ENCODE measurements at places on chromosomes 7 and 10. TPM values are rescaled to one million over a fixed set of nuclear protein-coding genes. Genes with fewer than 3 reads are reported as not detected.

Gene SMKR1
- 0.55 TPM for total RNA-seq

Gene PIP
- total RNA-seq: not detected

Gene C10orf143
- 3.5 TPM for total RNA-seq

- DNase-seq: no peak
These were observed 276.5 kb upstream of the KLF6 start for GRCh38 chr10:4061441-4061951.

DNA sequence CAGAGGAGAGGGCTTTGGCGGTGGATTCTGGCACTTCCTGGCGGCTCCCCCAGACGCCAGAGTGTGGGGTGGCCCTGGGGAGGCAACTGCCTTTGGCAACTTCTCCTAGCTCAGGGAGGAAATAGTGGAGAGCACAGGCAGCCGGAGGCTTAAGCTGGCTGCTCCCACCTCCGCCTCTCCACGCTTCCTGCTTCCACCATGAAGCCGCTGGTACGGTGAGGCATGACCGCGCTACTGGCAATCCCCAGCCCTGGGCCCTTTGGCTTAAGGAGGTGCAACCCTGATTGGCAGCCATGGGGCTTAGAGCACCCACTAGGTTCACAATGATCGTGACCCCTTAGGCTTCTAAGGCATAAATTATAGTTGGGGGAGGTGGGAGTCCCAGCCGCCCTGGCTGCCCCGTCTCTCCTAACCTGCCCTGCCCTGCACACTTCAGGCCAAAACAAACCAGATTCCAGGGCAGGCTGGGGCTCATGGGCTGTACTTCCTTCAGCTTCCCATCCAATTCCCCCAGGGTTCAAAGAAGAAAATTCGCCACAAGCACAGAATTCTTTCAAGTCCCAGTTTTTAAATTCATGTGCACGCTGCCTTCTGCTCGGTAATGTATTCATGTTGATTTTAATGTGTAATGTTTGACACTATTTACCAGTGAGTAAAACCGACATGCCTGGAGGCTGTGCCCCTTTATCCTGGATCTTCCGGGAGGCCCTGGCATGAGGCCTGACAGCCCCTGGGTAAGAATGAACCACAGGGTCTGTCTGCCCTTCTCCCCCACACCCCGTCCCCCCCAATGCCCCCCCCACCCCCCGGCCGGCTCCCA lies 90.7 kb upstream of the LRRC4 start:
- no peak for DNase-seq

DNA sequence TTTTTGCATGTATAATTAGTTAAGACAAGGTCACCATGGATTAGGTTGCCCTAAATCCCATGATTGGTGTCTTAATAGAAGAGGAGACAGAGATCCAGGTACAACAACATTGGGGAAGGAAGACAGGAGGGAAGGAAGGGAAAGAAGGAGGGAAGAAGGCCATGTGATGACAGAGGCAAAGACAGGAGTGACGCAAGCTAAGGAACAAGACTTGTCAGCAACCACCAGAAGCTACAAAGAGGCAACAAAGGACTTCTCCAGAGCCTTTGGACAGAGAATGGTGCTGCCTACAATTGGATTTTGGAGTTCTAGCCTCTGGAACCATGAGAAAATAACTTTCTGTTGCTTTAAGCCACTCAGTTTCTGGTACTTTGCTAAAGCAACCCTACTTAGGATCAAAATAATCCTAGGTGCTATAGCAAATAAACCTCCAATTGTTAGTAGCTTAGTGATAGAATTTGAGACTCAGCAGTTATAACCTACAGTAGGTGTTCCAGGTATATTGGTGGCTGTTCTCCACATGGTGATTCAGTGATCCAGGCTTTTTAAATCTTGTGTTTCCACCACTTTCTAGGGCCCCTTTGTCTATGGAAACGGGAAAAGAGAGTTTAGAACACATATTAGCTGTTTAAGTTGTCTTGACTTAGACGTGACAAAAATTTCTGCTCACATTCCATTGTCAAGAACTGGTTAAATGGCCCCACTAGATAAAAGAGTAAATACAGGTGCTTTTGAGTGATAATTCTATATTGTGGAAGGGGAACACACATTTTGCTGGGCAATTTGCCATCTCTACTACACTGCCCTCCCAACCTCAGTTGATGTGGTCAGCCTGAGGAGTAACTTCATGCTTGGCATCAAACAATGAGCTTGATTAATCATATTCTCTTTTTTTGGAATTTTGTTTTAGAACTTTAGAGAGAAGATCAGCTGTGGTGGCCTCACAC lies 70.5 kb upstream of the SP4 start:
- no peak for DNase-seq

GRCh38 chr7:22630069-22630468 lies 96.9 kb upstream of the IL6 start:
- DNase-seq: peak; percentile 69

Data from endodermal cell (in vitro differentiated cells).